Activated CD8-positive, alpha-beta memory T cell treated with anti-CD3 and anti-CD28 coated beads for 48 hours (primary cell): ENCODE measurements at places on chromosomes 7 and 10.

DNA sequence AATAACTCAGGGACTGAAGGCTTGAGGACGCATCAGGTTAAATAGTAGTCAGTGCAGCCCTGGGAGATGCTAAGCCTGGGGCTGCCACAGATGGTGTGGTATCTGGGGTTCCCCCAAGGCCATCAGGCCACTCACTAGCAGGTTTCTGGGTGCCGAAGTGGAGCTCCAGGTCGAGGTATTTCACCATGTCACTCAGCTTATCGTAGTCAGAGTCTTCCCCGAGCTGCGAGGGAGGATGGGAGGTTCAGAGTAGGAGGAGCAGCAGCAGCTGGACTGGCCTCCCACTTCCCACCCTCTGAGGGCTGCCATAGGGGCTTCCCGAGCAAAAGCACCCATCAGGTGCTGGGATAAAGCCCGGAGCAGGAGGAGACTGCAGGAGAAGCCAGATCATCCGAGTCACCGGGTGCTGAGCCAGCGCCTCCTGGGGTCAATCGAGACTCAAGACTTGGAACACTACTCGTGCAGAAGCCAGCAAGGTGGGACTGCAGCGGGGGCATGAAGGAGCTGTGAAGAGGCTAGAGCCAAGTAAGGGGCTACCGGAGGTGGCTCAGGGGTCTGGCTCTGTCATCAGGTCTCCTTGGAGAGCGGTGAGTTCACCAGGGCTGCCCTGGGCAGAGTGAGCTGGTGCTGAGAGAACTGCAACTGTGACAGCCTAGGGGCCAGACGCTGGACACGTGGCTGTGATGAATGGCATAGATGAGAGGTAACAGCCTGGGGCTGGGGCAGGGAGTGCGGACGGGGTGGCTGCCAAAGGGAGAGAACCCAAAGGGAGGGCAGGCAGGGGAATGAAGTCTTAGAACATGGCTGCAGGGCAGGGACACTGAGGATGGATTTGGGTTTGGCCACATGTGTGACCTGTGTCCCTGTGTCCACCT lies 45.3 kb downstream of the GRID2IP start:
- no peak for DNase-seq

GRCh38 chr7:74272305-74273038 lies 16.7 kb upstream of the CLIP2 start:
- no peak for DNase-seq

- no peak for DNase-seq
These were observed 900 bp downstream of the CDHR1 start for GRCh38 chr10:84195044-84195830.

DNA sequence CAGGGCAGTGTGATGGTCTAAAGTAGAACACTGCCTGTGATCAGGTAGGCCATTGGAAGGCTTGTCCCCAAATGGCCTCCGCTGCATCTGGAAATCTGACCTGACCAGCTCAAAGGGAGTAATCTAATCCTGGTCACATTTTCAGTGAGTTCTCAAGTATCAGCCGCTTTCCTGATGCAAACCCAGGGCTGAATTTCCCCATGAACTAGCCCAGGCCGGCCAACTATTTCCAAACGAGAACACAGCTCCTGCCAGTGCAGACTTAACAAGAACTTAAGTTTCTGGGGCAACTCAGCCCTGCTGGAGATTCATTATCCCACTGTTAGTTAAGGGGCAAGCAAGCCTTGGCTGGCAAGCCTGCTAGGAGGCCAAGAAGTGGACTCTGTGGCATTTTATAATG lies 59.6 kb upstream of the FAM180A start:
- no peak for DNase-seq

- DNase-seq: no peak
These were observed 145.1 kb downstream of the FGFR2 start for GRCh38 chr10:121453160-121453559.

GRCh38 chr10:86747796-86748581 lies 8.4 kb upstream of the BMPR1A start:
- no peak for DNase-seq

DNA sequence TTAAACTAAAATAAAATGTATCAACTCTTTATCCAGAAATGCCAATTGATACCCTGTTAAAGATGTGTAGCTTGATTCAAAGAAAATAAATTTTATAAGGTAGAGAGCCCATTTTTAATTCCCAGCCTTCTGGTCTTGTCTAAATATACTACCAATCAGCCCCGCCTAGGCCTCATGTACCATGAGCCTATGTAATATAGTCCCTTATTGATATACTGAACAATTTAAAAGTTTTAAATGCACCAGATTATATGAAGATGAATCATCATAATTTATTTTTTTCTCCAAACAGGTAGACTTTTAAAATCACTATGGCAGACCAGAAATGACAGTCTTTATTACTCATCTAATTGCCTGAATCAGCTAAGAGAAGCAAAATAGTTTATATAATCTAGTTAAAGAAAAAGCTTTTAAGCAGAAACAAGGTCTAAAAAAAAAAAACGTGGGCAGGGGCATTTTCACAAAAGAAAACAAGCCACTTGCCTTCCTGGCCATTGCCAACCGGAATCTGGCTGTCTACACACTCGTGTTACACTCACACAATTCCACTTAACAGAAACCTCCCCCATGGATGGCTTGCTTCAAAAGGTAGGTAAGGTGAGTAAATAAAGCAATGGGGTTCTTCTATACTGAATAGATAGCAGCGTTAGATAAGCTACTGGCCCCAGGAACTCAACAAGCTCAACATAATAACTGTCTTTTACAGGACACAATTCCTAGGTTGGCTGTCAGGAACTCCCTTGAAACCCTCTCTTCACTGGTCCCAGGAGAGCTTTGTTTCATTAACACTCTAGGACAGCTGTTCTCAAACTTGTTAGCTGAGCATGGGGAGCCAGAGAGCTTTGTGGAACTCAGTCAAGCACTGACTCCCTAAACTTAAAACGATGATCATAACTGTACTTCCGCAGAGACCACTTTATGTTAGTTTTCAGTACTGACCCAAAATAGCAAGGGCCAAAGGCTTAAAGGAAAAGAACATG lies 37.2 kb downstream of the RAPGEF5 start:
- no peak for DNase-seq

DNA sequence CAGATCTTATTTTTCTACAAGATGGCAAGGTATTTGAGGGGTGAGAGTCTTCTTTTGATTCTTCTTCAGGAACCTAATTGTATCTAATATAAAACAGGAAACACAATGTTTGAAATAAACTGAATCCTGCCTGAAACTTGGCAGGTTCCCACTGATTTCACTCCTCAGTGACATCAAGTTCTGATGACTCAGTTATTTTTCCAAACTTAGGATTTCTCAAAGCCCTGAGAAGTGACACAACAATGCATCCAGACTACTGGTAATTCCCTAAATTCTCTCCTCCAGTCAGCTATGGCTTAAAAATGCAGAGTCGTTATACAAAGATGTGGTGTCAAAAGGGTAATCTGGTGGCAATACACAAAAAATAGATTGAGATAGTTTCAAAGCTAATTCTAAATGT lies 80.9 kb downstream of the ABLIM1 start:
- no peak for DNase-seq

GRCh38 chr7:138656952-138657351 lies 44.2 kb downstream of the SVOPL start:
- no peak for DNase-seq

DNA sequence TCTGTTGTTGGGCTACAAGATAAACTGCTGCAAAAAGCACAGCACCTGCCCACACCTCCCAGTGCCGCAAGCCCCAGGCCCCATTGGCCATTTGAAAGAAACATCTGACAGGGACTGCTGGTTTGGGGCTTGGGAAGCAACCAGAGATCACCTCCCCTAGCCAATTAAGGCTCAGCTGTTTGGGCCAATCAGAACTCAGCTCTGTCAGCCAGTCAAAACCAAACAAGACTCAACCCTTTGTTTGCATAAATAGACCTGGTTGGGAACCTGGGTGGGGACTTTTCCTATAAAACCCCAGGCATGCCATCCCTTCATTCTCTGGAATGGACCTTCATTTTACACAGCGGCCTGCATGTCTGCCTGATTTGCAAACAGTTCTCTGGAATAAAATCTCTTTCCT lies 17.2 kb upstream of the NME8 start:
- no peak for DNase-seq

GRCh38 chr7:28708033-28708951 lies 249.8 kb downstream of the TRIL start:
- no peak for DNase-seq

DNA sequence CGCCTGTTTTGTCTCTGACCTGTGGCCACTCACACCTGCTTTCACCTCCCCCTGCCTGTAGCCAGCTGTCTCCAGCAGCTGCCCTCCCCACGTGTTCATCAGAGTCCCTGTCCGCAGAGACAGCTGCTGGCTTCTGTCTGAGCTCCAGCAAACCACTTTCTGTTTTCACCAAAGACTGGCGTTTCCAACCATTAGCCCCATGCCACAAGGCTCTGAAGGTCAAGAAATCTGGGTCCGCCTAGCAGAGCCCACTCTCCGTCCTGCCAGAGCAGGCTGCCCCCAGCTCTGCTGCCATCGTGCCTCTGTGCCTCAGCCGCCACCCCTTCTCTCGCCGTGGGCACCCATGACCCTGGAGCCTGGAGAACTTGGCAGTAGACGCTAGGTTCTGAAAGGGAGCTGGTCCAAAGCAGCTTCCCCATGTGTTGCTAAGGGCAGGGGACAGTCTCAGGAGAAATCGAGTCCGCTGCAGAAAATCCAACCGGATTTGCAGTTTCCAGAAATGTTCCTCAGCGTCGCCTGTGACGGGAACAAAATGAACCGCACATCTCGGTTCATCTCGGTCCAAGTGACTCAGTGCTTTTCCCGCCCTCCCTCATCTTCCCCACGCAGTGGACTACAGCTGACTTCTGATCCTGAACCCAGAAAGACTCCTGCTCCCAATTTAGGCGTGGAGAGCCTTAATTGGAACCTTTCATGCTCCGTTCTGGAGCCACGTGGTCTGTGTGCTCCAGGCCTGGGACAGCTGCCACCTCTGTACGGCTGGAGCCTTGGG lies 28.0 kb downstream of the TMEM120A start:
- no peak for DNase-seq

GRCh38 chr7:123661765-123662164 lies 6.1 kb downstream of the LMOD2 start:
- DNase-seq: no peak

DNA sequence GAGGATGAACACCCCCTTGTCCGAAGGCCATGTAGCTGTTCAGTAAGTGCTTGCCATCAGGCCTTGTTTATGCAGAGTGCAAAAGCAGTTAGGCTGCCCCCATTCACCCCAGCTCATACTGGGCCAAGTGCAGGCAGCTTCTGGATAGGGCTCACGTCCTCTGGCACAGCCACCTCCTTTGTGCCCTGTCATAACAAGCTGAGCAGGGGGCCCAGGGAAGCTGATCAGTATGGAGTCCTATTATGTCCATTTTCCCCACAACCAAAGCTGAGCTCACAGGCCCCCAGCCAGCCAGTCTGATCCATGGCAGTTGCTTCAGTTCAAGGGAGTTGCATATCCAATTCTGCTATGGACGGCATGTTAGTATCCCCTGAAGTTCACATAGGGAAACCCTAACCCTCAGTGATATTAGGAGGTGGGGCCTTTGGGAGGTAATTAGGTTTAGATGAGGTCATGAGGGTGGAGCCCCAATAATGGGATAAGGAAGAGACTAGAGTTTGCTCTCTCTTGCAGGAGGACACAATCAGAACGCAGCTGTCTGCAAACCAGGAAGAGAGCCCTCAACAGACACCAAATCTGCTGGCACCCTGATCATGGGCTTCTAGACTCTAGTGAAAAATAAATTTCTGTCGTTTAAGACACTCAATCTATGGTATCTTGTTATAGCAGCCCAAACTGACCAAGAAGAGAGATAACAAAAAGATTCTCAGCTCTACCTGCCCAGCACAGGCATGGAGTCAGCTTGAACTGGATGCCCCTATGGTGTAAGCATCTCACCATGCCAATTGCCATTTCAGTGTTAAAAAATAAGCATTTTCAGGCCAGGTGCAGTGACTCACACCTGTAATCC lies 155.9 kb downstream of the FGFR2 start:
- DNase-seq: no peak

DNA sequence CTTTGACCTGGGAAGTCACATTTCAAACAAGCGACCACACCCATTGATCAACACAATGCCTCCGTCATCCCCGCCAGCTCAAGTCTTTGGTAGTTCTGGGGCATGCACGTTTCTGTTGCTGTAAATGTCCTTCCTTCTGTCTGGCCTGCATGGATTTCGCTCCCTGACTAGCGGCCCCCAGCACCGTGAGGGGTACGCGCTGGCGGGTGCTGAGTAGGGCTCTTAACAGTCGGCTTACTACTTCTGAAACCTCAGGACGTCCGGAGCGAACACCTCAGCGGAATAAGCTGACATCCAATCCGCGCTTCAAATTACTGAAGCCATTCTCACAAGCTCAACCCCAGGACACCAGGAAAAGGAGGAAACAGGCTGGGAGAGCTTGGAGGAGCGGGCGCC lies 505 bp downstream of the NUDCD3 start:
- no peak for DNase-seq
